Fibroblast of the aortic adventitia (primary cell): ENCODE measurements at places on chromosomes 3 and 15.

DNA sequence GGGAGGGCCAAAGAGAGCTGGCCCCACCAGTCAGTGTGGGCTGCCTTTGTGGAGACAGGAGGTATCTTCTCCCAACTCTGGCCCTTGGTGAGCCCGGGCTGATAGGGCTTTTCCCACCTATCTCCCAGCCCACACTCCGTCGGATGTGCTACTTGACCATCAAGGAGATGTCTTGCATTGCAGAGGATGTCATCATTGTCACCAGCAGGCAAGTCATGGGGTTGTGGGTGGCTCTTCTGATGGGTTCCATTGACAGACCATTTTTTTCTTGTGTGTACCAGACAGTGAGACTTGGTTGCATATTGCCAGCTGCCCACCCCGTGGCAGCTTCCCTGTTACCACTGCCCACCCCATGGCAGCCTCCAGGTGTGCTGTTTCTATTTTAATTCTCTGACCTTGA is 3.3 kb downstream of the COPG1 start:
- no peak for DNase-seq

DNA sequence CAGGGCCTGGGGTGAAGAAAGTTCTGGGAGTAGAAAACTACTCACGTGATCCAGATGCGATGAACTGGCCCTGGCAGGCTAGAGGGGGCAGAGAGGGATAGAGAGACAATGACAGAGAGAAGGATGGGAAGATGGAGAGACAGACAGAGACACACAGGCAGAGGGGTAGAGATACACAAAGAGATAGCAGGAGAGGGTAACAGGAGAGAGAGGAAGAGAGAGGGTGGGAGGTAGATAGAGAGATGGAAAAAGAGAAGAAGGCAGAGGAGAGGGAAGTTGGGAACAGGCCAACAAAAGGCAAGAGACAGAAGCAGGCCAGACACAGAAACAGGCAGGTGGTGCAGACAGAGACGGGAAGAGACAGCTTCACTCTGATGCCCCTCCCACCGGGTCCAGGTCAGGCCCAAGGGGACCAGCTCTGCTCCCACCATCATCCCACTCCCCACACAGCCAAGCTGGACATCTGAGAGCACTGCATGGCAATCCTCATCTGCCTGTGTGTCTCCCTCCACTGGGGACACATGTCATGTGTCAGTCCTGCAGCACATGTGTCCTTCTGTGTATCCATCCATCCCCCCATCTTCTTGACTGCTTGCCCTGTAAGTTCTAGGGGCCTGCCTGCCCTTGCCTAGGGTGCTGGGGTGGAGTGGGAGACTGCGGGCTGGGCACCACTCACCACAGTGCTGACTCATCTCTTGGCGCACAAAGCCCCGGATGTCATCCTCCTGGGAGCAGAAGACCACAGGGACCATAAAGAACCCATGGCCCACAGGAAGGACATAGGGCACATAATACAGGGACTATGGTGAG is 2.2 kb upstream of the UCN2 start:
- DNase-seq = peak; percentile 60

DNA sequence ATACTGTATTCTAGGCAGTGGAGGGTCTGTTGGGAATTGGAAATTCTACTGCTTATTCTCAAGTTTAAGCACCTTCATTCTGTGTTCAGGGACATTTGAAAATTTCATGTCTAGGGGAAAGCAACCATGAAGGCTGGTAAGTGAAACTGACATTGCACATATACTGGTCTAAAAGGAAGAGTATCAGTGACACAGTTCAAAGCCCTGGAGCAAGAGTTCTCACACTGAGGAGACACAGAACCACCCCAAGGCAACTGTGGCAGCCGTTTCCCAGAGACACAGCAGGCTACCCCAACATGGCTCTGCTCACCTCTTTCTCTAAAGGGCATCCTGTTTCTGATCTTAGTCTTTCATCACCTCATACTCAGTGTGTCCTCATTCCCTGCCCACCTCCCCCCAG is 67.5 kb downstream of the KCNMB2 start:
- DNase-seq = no peak

GRCh38 chr15:55894399-55894965 is 98.9 kb downstream of the NEDD4 start:
- no peak for DNase-seq

DNA sequence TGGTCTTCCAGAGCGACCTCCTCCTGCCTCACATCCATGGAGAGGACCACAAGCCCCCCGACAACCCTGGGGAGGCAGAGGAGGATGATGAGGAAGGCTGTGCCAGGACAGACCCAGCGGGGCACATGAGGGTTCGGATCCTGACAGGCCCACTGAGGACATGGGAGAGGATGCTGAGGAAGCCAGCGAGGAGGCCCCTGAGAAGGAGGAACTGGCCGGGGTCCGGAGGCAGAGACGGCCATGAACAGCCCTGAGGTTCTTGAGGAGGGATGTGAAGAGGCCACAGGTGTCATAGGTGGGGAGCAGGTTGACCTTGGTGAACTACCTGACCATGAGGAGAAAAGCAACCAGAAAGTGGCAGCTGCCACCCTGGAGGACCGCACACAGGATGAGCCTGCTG is 54.9 kb upstream of the WNT7A start:
- DNase-seq = no peak

GRCh38 chr3:60575718-60576272 is 675.5 kb downstream of the FHIT start:
- DNase-seq = no peak

DNA sequence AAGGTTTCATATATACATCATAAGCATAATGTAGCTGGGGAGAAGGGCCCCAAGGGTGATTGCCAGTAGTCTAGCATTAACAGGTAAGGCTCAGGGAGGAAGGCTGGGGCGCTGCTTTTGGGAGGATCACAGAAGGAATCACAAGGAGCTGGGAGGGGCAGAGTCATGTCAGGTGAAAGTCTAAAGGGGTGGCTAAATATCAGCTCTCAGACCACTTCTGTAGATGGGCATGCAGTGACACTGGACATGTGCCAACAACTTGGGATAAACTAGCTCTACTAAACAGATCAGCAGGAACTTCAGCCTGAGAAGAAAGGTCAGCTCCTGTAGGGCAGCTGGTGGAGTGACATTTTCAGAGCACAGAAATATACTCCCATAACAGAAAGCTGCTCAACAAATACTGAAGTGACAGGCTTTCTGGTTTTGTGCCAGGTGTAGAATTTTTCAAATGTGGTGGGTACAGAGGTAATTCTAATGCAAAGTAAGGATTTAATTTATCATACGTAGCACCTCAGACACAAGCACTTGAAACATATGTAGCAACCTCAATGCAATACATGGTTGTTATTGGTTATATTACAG is 79.4 kb downstream of the PEX5L start:
- DNase-seq = no peak

GRCh38 chr3:4979428-4980228 is at the start of gene BHLHE40:
Gene BHLHE40, plus strand, starts transcription at chr3:4979437. Its CDS starts 282 bp downstream, at chr3:4979719.
- DNase-seq = peak; percentile 53

DNA sequence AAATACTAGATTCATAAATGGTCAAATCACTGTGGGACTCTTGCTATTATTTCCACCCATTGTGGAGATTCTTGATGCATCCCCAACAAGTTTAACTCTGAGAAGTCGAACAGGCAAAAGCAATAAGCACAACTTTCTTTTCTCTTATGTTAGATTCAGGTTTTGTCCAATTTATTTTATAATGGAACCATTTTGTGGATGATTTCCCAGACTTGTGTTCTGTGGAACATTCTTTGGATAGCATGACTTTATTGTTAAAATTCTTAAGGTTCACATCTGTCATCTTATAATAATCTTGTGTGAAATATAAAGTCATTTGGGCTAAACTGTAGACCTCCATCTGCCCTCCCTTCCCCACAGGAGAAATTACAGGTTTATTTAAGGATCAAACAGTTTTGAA is 213.7 kb downstream of the LPP start:
- peak; percentile 35 for DNase-seq

- no peak for DNase-seq
These were observed 117.7 kb upstream of the TP63 start for GRCh38 chr3:189513281-189514117.

DNA sequence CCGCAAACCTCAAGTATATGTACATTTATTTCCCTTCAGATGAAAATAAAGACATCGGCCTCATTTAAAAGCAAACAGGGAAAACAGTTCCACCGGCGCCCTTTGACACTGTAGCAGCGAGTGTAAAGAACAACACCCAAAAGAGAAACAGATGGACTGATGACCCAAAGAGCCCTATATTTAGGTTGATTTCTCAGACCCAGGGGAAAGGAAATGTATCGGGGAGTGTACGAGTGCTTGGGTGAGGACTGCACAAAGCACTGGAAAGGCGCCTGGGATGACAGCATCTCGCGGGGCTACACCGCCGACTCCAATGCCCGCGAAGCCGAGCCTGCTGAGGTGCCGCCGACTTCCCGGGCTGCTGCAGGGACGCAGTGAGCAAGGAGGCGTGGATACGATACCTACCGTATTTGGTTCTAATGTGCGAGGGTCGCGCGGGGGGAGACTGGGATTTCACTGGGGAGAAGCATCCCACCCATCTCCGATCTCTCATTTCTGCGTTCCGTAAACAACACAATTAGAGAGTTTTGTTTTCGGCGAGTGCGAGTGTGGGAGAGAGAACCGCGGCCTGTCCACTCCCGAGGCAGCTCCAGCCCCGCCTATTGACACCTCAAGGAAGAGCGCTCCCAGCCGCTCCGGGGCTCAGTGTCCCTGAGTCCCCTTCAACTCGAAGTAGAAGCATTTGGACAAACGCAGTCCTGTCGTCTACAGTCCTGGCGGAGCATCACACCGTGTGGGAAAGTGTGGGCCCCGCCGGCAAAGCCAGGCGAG is 2.0 kb downstream of the MECOM start:
- peak; percentile 73 for DNase-seq

DNA sequence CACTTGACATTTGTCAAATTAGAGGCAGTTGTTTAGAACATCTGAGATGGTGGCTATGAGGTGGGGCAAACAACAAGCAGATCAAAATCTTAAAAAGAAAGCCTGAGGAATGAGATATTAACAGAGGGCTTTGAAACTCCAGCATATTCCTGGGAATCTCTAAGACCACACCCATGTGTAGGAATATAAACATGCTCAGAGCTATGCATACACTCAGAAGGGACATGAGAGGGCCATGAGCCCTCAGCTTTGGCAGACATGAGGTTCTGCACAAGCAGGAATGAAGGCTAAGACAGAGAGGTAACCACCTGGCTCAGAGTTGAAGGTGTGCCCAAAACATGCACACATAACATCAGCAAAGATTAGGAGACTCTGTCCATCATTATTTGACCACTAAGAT is 37.9 kb downstream of the ATP10A start:
- DNase-seq = peak; percentile 6

DNA sequence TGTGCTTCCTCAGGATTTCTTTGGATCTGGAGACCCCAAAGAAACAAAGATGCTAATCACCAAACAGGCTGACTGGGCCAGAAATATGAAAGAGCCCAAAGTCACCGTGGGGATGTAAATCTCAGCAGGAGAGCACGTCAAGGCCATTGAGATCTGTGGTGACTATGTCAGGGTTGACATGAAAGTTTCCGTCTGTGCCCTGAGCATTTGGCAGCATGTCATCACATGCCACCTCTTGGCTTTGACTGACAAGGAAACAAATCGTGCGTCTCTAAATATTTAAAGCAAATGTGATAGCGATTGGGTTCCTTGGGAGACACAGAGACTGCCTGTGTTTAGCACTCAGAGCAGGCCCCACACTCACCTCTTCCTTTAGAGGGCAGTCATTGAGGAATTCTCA is 35.2 kb downstream of the EFCAB12 start:
- DNase-seq = no peak

GRCh38 chr3:193344486-193344885 is 34.1 kb downstream of the ATP13A5 start:
- DNase-seq = no peak

- peak; percentile 67 for DNase-seq
These were observed 130.3 kb downstream of the CHDH start for GRCh38 chr3:53715815-53716483.

DNA sequence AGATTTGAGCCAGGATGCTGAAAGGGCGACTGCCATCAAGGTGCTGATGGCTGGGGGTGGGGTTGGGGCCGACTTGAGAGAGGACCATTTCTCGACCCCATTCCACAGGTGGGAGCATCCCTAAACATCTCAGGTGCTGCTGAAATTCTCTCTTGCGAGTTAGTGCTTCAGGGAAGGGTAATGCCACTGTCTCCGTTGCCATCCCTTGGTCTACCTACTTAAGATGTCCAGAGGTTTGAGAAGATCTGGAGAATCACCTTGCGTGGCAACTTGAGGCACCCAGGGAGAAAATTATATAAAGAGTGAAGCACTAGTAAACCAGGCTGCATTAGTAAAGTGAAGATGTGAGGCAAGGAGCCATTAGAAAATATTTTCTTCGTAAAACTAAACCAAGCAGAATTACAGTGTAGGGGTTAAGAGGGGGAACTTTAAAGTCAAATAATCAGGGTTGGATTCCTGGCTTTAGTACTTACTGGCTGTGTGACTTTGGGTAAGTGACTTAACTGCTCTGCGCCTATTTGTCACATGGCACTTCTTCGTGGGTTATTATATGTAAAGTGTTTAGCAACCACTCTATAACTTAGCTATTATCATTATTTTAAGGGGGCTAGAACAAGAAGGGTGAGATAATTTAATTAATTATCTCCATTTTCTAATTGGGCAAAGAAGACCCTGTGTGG is 662 bp upstream of the RFTN1 start:
- no peak for DNase-seq

GRCh38 chr3:47533481-47533880 is 20.0 kb upstream of the ELP6 start:
- DNase-seq = no peak

DNA sequence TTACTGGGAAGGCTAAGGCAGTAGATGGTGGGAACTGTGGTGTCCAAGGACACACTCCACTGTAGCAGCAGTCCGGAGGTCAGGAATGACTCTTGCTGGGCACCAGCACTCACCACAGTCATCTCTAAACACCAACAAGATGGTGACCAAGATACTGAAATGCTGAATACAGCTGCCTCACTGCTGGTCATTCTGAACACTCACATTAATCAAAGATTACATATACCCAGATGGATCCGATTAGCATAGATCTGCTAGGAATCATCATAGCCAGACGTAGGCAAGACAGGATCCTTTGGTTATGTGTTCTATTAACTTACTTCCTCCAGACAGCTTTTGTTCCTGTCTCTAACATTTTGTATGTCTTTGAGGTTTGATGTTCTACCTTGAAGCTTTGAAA is 134.9 kb upstream of the BFSP2 start:
- DNase-seq = no peak

GRCh38 chr15:32908872-32909271 is 191.1 kb downstream of the GREM1 start:
- peak; percentile 82 for DNase-seq

- no peak for DNase-seq
These were observed 70.5 kb downstream of the LRTM1 start for GRCh38 chr3:54857343-54857742.

DNA sequence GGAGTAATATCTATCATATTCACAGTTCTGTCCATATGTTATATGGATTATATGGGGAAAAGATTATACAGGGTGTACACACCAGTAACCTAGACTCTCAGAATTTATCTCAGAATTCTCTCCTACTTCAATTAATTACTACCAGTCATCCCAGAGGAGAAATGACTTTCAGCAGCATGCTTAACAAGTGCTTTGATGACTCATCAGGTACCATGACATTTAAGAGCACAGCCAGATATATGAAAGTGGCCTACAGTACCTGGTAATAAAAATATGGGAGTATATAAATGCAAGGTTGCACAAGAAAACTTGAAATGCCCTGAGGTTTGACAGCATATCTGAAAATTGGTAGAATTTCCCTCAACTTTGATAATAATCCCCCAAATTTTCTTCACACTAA is 1273.0 kb downstream of the OTOL1 start:
- DNase-seq = peak; percentile 4

GRCh38 chr3:174016186-174016585 is 618.6 kb downstream of the NLGN1 start:
- DNase-seq = peak; percentile 75
